ENCODE measurements at places on chromosomes 5 and 9.

GRCh38 chr5:111511174-111511830 is 1.0 kb downstream of the STARD4 start:
- DNase-seq = no peak

DNA sequence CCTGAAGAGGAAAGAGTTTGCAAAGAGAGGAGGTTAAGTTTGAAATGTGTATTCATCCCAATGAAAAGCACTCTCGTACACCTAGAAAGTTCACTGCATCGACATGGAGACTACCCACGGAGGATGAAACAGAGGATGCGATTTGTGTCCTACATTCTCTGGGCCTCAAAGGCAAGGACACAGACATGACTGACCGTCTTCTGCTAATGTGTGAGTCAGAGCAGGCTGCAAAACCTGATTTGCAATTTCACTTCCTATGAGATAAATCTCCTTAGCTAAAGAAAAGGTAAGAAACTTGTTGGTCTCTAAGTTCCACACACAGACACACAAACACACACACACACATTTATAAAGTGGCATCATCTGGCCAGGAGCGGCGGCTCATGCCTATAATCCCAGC is 98.6 kb downstream of the GNAQ start:
- DNase-seq = no peak

DNA sequence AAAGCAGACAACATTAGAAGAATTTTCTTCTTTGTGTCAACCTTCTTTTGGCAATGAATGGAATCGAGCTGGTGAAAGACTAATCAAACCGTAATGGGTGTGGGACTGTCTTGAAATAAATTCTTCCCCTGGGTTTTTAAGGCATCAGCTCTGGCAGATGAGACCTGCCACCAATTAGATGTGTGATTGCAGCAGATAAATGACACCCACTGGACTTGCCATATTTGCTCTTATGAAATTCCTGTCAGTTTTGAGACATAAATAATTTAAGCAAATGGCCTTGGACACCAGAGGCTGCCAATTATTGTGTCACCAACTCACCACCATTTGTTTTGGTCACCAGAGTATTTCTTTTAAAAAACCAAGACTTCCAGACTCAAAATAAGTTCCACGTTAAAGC is 135.9 kb upstream of the RGMB start:
- no peak for DNase-seq

DNA sequence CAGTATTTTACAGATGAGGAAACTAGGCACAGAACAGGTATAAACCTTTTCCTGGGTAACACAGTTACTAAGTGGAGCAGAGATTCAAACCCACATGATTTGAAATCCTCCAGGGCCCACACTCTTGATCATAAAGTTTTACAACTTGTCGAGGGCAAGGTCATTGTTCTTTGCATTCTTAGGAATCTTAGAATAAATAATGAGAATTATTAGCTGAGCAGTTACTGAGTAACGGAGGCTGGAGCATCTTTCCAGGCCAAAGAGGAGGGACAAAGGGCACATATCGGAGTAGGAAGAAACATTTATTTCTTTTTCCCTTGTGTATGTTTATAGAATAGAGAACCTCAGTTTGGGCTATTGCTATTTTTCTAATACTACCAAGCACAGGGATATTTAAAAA is 27.1 kb upstream of the F2R start:
- no peak for DNase-seq

DNA sequence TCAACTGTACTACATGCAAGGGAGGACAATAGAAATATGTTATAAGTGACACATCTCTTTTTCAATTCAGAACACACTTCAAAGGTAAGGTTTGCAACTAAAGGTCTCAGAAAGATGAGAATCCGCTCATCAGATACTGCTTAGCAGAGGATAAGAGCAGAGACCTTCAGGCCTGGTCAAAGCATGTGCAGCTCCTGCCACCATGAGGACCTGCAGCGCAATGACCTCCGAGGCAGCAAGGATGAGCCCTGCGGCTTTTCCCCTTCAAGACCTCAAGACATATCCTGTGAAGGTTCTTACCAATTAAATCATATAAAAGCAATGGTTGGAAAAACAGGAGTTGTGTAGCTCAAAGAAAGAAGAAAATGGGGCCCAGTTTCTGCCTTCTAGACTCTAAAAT is 135.8 kb downstream of the TRIM36 start:
- DNase-seq = peak; percentile 35

- DNase-seq = no peak
These were observed 71.7 kb downstream of the COL15A1 start for GRCh38 chr9:99015448-99015847.

DNA sequence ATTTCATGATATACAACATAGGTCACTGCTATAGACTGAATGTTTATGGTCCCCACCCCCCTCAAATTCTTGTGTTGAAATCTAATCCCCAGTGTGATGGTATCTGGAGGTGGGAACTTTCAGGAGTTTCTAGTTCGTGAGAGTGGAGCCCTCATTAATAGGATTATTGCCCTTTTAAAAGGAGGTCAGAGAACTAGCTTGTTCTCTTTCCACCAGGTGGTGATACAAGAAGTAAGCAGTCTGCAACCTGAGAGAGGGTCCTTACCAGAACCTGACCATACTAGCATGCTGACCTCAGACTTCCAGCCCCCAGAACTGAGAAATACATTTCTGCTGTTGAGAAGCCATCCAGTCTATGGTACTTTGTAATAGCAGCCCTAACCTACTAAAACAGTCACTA is 33.3 kb downstream of the TMEM161B start:
- DNase-seq = no peak

- no peak for DNase-seq
These were observed 199.6 kb upstream of the DAB2 start for GRCh38 chr5:39624268-39624886.

- DNase-seq = no peak
These were observed 40.5 kb upstream of the SH3PXD2B start for GRCh38 chr5:172494630-172495505.

- DNase-seq = peak; percentile 36
These were observed 5.8 kb upstream of the FSTL4 start for GRCh38 chr5:133618141-133618540.

- no peak for DNase-seq
These were observed 573.7 kb upstream of the DAB2 start for GRCh38 chr5:39998518-39998917.

- DNase-seq = no peak
These were observed 65.9 kb upstream of the FCN2 start for GRCh38 chr9:134814598-134815215.

DNA sequence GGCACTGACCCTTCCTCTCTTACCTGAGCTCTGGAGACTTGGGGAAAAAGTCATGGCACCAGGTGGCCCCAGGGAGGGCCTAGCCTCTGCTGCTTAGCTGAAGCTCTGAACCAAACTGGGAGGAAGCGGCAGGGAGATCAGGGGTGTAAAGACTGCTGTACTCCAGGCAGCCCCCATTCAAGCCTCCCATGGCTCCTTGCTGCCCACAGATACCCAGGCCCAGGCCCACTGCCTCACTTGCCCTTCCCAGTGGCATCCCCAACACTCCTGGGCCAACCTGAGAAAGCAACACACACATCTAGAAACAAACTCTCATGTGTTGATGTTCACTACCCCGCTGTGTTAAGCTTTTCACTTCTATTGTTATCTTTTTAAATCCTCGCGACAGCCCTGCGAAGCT is 151.6 kb downstream of the C5orf15 start:
- no peak for DNase-seq

DNA sequence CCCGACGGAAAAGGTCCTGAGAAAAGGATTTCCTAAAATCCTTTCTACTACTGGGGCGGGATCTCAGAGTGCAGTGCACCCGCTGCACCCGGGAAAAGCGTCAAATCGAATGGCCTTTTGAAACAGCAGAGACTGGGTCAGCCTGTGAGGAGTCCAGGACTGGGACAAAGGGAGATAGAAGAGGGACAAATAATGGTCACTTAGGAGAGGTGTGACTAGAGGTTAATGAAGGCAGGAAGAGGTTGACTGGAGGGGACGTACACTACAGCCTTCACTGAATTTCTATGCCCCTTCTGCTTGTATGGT is 1.5 kb downstream of the PLPPR1 start:
- no peak for DNase-seq

- DNase-seq = peak; percentile 70
These were observed 17.1 kb downstream of the ENG start for GRCh38 chr9:127837346-127837745.

- DNase-seq = no peak
These were observed 436.0 kb upstream of the CDH9 start for GRCh38 chr5:27474395-27474794.

- DNase-seq = no peak
These were observed 34.7 kb upstream of the CLINT1 start for GRCh38 chr5:157893611-157894010.

DNA sequence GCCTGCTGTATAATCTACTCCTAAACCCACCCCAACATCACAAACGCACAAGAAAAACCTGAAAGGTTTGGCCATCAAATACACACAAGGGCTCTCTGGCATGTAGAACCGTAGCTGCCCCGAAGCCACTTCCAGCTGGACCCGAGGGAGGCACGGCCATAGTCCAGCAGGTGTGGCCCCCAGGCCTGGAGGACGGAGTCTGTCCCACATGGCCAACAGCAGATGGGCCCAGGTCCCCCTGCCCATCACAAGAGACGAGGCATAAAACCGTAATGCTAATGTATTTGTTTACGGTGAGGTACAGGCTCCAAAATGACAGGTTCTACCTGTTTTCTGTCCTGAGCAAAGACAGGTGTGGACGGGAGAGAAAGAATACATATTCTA is 234.2 kb downstream of the SYK start:
- DNase-seq = no peak

GRCh38 chr9:97413462-97413861 is 1.6 kb downstream of the TDRD7 start:
- DNase-seq = no peak

GRCh38 chr9:7979611-7980010 is 180.0 kb upstream of the DMAC1 start:
- no peak for DNase-seq

- DNase-seq = peak; percentile 87
These were observed 467 bp upstream of the PHF19 start for GRCh38 chr9:120877276-120878034.

Measured in RPMI8226 (cell line).